ENCODE measurements at places on chromosomes 7 and 10.

- DNase-seq = no peak
Observed at GRCh38 chr10:132962623-132963429, 20.5 kb upstream of the CFAP46 start.

GRCh38 chr10:77501152-77501845 lies 136.3 kb downstream of the KCNMA1 start:
- peak; percentile 88 for DNase-seq

DNA sequence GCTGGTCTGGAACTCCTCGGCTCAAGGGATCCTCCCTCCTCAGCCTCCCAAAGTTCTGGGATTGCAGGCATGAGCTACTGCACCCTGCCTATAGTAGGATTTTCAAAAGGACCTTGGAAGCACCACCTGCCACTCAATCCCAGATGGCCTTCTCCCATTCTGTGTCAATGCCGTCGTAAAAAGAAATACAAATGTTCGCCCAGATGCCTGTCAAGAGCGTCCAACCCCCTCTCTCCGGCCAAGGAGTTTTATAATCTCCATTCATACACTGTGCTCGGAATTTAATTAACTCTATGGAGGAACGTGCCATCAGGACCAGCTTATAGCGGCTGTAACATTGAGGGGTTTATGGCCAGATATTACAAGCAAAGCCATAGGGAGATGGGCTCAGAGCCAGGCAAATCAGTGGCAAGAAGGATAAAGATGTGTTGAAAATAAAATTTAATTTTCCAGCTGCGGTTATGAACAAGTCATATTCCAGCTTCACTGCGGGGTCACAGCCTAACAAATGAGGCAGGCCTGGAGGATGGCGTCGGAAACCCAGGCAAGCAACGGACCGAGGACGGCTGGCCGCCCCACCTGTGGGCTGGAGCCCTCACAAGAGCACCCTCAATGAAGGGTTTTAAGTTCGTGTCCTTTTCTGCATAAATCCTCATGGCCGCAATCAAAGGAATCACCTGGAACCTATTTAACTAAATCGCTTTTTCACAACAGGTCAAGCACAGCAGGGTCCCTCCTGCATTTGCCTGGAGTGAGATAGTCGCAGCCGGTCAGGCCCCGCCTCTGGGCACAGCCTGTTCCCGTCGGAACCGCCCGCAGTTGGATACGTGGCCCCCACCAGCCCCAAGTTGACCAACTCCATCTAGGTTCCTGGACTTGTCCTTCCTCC lies 374.5 kb upstream of the FOXK1 start:
- no peak for DNase-seq

DNA sequence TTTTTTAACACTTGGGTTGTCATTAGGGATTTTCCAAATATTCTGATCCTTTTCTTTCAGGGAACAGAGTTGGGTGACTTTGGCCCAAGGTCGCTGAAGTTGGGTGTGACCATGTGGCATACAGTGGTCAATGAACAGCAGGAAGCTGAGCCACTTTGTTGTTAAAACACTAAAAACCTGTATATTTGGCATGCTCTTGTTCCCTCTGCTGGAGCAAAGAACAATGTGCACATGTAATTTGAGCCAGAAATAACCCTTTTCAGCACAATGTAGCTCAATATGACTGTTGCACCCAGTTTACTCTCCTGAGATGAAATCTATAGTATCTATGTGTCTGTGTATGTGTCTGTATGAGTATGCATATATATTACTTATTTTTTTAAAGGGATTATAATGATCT lies 74.9 kb downstream of the ADCYAP1R1 start:
- DNase-seq = no peak

DNA sequence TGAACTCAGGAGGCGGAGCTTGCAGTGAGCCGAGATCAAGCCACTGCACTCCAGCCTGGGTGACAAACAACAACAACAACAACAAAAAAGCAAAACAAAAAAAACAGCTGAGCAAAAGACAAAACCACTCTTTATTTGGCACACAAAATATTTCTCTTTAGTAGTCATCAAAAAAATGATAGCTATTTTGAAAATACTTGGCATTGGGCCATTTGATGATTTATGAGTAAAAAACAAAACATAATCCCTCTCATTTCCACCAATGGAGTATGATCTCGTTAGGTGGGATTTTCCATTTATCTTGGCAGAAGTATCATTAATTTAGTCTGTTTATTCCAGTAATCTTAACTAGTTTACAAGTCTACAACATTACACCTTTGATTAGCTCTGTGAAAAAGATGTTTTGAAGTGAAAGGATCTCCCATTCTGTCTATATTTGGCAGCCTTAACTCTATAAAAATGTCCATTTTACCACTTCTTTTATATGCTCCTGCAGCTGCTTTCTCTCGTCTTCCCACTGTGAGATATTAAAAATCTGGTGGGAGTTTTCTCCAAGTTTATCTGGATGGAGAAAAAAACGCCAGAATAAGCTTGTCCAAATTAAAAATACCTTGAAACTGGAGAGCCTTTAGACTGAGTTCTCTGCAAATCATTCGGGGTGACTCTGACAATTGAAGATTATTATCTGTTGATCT lies 58.8 kb upstream of the AGMO start:
- no peak for DNase-seq

DNA sequence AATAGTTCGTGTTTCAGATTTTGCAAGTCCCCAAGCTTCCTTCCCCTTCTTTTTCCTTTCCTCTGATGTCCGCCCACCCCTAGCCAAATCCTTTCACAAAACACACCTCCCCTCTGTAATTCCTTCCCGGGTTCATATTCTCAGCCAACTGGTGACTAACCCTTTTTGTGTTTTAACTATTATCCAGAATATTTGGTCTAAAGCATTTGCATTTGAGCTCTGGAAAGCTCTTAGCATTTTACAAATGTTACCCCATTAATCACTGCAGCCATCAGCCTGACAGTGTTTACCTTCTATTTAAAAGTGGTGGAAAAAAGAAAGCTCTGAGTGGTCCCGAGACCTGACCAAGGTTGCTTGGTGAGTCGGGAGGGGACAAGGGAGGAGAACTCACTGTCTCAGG lies 139.0 kb downstream of the CREB5 start:
- DNase-seq = no peak

- DNase-seq = peak; percentile 72
Observed at GRCh38 chr10:57692255-57692980, 575.3 kb downstream of the IPMK start.

DNA sequence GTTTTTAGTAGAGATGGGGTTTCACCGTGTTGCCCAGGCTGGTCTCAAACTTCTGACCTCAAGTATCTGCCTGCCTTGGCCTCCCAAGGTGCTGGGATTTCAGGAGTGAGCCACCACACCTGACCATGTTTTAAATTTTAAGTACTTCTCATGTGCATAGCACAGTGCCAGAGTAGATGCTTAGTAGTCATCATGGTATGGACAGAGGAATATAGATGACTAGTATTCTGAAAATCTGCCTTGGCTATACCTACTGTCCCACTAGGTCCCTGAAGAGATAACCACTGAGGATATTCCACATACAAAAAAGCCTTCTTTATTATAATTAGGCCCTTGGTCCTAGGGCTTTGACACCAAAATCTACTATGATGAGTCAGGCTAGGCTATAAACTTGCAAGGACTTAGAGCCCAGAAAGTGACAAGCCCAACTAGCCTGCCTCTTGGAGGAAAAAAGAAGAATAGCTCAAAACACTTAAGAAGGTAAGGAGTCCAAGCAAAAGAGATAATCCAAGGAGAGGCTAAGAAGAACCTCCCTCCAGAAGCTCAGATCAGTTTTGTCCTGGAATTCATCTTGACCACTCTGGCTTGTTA lies 34.0 kb downstream of the LUC7L2 start:
- DNase-seq = no peak

DNA sequence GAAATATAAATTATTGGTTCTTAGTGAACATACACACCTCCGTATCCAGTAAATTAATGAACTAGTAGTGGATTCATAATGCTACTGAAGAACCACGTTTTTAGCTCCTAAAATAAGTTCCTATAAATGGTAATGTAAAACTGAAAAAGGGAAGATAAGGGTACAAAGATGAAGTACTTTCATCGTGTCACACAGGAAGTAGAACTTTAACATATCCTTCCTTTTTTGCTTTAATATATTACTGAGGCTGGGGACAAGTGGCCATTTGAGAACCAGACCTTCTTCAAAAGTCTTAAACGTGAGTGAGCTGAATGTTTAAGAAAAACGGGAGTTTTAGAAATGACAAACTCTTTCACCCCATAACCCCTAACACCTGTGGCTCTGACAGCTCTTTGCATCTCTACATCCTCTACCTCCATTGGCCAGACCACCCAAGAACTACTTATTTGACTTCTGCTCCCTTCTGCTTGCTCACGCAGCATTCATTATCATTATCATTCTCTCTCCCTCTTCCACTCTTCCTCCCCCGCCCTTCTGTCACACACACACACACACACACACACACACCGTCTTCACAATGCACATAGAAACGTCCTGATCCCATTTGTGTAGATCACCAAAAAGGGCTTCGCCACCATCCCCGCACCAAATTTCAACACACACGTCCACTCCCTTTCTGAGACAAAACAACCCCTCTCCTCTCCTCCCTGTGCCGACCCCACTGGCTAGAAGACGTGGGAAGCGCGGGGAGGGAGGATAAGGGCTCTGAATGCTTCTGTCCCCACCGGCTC lies 677 bp downstream of the SKAP2 start:
- DNase-seq = no peak

DNA sequence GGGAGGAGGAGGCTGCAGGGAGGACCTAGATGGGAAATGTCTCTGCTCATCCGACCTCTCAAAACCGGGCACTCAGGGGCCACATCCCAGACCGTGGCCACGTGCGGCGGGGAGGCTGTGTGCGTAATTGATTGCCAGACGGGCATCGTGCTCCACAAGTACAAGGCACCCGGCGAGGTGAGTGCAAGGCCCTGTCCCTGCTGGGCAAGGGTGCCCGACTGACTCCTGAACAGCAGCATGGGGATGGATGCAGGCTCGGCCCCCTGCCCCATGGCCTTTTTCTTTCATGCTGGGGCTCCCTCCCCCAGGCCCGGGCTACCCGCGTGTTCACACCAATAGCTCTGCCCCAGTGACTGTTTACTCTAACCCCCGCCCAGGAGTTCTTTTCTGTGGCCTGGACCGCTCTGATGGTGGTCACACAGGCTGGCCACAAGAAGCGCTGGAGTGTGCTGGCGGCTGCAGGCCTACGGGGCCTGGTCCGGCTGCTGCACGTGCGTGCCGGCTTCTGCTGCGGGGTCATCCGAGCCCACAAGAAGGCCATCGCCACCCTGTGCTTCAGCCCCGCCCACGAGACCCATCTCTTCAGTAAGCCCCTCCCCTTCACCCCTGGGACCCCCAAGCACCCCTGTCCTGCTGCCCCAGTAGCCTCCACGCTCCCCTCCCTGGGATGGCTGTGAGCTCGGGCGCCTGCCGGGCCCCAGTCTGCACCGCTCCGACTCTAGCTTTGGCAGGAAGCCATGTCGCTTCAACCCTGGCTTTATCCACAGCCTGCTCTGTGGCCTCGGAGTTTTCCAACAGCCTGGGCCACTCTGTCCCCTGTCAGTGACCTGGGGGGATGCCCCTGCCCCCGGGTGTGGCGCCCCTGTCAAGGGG lies 3.9 kb downstream of the LRWD1 start:
- DNase-seq = no peak

DNA sequence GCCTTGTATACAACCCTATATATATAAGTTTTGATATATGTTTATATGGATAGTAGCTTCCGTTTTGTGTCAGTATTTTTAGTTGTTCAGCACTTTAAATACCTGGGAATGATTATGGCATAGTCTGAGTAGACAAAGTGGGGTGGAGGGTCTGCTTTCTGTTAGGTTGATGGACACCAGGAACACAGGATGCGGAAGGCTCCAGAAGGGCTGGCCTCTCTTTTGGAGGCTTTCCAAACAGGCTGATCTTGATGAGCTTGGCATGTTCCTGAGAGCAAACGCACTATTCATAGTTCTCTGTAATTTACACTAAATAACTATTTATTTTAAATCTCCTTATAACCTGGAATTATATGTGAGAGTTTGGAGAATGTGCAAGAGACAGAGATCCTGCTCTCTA lies 12.7 kb downstream of the AKR1E2 start:
- no peak for DNase-seq

DNA sequence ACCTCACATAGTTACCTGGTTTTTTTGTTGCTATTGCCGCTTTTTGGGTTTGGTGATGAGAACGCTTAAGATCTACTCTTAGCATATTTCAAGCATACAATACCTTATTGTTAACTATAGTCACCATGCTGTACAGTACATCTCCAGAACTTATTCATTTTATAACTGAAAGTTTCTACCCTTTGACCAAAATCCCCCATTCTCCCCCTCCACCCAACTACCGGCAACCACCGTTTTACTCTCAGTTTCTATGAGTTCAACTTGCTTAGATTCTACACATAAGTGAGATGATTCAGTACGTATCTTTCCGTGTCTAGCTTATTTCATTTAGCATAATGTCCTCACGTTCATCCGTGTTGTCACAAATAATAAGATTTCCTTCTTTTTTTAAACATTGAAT lies 86.7 kb upstream of the IL6 start:
- no peak for DNase-seq

- no peak for DNase-seq
Observed at GRCh38 chr10:103680869-103681236, 174.5 kb downstream of the SH3PXD2A start.

- no peak for DNase-seq
Observed at GRCh38 chr10:130453036-130453720, 317.0 kb downstream of the GLRX3 start.

GRCh38 chr7:7765422-7765821 lies 47.0 kb upstream of the RPA3 start:
- no peak for DNase-seq

DNA sequence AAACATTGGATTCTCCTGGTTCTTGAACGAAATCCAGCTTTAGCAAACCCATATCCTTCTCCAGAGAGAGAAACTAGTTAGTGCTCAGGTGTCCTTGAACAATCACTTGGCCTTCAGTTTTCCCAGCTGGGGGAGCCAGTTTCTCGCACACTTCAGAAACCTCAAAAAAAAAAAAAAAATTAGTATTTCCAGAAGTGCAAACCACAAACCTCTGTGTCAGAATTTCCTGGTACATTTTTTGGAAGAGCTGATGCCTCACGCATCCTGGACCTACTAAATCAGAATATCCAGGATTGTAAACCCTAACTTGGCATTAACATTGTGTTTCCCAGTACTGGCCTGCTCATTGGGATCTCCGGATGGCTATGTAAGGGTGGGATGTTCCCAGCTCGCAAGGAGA lies 143.4 kb upstream of the EGR2 start:
- DNase-seq = no peak

GRCh38 chr10:49400365-49400764 lies 4.5 kb upstream of the DRGX start:
- no peak for DNase-seq
